NCI-H446 (cell line): ENCODE measurements at places on chromosomes 16 and 17.

GRCh38 chr16:23185656-23186055 is 3.1 kb downstream of the SCNN1G start:
- DNase-seq: peak; percentile 40

DNA sequence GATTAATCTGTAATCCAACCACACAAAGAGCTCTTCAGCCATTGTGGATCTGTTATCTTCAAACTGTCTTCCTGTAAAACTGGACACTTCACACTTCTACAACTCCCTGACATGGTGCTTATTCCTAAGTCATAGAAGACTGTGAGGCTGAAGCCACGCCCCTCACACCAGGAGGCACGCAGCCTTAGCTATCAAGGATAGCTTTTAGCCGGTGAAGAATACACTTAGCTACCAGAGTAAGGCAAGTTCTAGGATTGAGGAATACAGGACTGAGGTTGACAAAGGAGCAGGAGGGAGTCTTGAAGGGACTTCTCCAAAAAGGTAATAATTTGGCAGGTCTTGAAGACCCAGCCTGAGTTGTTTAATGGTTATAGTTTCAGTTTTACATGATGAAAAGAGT is 79.8 kb upstream of the GAS7 start:
- no peak for DNase-seq

GRCh38 chr17:13593021-13593751 is 8.5 kb downstream of the HS3ST3A1 start:
- DNase-seq: no peak

DNA sequence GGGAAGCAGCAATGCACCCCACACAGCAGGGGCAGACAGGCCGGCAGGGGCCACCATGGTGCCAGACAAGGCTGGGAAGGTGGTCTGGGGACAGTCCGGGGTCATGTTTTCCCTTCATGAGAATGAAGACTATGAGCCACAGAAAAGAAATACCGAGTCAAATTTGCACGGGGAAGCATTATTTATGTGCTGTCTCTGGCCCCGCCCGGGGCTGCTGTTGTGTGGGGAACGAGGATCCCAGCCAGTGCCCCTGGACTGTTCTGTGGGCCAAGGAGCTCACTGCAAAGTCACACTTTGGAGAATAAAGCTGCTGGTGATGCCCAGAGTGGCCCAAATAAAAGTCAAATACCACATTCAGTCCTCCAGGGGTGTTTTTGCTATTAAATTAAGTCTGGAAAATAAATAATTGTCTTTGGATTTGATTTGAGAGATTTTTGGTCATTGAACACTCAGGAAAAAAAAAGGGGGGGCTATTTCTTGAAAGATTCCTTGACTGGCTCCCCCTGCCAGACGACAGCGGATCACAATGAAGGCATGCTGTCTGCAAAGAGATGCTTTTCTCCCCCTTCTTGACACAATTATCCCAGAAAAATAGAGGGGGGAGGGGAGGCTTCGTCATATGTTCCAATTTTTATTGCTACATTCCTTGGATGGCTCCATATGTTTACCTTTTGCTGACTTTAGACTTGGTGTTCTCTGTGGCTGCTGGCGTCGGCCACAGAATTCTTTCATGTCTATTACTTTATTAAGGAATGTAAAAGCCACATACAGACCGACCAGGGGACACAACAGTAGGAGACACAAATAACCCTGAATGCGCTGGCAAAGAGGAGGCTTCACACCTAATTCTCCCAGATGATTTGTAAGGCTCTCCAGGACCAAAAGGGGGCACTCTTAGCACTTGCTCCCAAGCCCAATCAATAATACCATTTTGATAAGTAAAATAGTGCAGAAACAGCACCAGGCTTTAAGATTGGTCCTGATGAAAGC is 27.1 kb upstream of the ANKFN1 start:
- DNase-seq: no peak

DNA sequence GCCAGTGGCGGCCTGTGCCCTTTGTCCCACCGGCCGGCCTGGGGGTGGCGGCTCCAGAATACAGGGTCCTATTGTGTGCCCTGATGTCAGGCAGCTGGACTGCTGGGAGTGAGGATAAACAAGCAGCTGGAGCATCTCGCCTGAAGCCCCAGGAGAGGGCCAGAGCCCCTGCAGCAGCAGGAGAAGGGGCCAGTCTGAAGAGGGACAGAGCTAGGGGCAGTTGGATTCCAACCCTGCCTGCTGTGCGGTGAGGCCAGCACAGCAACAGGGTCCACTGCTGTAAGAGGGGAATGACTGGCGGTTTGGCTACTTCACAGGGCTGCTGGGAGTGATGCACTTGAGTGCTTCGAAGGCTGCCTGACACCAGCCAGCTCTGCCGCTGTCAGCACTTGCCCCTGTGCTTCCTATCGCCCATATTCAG is 25.0 kb downstream of the RAB11FIP4 start:
- no peak for DNase-seq

- DNase-seq: no peak
Observed at GRCh38 chr17:33228548-33228947, 64.5 kb downstream of the ASIC2 start.

DNA sequence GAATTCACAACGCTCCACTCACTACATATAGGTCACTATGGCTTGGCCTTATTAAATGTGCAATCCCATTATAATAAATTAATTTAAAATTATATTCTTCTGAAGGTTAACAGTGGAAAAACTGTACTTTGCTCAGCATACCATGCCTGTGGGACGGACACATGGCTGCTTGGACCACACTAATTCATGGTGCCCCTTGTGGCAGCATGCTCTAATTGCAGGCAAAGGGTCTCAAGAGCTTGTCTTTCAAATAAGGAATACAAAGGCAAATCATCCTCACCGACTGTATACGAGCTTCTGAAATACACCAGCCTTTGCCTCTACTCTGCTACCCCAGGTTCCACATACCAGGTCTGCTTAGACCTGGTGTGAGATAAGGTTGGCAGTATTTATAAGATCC is 11.7 kb downstream of the SMPD3 start:
- DNase-seq: no peak

DNA sequence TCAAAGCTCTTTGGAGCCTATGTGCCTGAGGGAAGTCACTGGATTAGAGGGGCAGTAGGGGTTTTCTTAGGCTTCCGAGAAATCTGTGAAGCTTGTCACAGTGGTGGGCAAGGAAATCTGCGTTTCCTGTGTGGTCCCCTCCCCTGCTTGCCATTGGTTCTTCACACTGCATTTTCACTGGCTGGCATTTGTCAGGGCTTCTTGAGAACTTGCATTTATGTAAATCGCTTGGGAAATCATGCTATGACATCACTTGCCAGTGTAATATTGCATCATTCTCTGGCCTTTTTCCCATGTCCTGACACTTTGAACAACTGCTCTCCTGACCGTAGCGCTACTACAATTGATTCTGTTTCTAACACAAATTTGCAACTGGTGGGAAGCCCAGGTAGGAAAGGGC is 1.8 kb downstream of the CACNG3 start:
- DNase-seq: no peak

DNA sequence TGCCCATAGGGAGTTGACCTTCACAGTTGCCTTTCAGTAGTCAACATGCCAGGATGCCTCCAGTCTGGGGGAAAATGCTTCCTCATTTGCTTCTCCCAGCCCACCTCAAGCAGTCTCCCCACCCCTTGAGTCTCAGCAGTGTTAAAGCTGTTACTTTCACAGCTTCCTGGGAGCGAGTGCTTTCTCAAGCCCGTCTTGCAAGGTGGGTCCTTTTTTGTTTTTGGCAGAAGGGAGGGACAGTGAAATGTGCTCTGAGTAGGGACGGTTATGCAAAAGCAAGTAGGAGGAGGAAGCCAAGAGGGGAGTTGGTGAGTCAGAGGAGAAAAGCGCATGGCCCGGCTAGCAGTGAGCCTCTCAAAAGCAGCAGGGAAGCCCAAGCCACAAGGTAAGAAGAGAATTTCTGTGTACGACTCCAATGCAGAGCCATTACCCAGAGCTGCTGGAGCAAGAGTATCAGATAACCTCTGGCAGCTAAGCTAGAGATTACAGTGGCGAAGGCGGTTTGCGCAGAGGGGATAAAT is at the start of gene CHST4:
CHST4 (plus strand) TSS at position 316 of the 521 bp plus-strand sequence. CDS start 10,252 bp downstream, outside the sequence.
- DNase-seq: no peak

GRCh38 chr17:65035704-65036103 is 20.8 kb downstream of the GNA13 start:
- DNase-seq: no peak

DNA sequence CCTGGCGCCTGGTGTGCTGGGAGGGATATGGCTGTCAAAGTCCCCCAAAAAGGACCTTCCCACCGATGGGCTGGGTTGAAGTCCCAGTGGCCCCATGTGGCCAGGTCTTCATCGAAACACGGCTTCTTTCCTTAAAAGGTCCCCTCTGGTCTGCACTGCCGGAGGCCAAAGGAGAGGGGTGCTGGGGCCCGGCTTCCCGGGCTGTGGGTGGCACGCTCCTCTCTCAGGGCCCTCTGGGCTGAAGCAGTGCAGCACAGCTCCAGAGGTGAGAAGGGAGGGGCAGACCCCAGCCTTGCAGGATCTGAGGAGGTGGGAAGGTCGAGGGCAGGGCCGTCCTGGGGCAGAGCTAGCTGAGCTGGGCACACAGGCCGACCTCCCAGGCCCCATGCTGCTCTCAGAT is 6.7 kb downstream of the NPTX1 start:
- DNase-seq: no peak

- DNase-seq: no peak
Observed at GRCh38 chr16:3739636-3740035, 22.3 kb upstream of the TRAP1 start.

- DNase-seq: no peak
Observed at GRCh38 chr17:28646039-28646754, 1.2 kb upstream of the BLTP2 start.

GRCh38 chr17:44768505-44769142 is 9.8 kb downstream of the ADAM11 start:
- DNase-seq: no peak

DNA sequence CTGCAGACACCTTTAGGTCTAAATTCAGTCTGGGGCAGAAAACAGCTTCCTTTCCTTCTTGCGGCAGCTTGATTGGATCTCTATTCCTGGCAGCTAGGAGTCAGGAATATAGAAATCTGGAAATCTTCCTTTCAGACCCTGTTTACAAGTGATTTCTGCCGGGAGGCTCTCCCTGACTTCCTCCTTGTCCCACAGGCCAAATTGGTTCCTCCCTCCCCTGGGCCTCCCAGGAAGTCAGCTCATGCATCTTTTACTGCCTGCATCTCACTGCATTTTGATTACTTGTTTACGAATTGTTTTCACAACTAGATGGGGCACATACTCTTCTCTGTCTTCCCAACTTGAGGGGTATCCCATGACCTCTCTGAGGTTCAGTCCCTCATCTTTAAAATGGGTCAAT is 206.3 kb downstream of the MAF start:
- DNase-seq: no peak

DNA sequence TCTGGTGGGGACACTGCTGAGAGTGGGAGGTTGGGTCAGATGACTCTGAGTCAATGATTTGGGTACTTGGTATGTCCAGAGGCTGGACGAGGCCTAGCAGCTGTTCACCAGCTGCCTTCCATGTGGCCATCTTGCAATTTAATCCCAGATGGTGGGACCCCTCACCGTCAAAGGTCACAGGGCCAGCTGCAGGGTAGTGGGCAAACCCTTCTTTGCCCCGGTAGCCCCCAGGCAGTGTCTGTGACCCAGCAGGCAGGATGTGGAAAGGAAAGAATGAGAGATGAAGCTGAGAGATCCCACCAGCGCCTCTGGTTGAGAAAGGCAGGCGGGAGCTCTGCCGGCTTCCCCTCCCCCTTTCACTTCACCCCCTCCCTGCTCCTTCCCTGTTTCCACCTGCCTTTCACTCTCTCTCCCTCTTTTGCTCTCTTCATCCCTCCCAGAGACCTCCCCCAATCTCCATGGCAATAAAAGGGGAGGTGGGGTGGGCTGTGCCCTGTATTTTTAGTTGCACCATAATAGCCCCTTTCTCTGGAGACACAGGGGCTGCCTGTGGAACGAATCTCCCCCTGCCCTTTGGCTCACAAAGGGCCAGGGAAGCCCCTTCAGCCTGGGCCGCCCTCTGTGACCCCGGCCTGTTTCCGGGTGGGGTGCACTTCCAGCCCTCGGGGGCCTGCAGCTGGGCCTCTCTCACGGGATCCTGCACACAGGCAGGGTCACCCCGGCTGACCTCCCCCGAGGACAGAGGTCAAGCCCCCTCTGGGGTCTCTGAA is 20.2 kb downstream of the CDK5RAP3 start:
- no peak for DNase-seq

- no peak for DNase-seq
Observed at GRCh38 chr16:75254359-75254837, 3.0 kb upstream of the BCAR1 start.

DNA sequence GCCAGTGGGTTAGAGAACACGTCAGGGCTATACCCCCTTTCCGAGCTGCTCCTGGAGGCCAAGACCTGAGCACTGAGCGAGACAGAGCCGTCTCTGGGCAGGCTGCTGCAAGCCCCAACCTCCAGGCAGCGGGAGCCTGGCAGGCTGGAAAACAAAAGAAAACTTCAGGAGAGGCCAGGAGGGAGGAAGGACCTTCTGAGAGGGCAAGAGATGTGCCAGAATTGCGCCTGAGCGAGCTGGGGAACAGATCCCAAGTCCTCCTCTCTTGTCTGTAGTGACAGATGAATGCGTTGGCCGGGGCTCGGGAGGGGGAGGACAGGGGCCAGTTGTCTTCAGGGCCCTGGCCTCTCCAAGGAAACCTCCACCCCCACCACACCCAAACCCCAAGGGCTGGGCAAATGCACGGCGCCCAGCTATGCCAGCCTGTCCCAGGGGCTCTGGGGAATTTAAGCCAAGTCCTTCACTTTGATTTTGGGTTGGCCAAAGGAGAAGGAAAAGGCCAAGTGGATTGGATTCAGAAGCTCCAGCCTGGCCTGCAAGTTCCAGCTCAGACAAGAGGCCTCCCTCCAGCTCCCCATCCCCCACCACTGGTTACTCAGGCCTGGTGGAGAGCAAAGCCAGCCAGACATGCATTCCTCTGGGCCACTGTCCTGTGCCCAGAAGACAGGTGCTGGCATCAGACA is 18.1 kb downstream of the SDK2 start:
- peak; percentile 49 for DNase-seq

DNA sequence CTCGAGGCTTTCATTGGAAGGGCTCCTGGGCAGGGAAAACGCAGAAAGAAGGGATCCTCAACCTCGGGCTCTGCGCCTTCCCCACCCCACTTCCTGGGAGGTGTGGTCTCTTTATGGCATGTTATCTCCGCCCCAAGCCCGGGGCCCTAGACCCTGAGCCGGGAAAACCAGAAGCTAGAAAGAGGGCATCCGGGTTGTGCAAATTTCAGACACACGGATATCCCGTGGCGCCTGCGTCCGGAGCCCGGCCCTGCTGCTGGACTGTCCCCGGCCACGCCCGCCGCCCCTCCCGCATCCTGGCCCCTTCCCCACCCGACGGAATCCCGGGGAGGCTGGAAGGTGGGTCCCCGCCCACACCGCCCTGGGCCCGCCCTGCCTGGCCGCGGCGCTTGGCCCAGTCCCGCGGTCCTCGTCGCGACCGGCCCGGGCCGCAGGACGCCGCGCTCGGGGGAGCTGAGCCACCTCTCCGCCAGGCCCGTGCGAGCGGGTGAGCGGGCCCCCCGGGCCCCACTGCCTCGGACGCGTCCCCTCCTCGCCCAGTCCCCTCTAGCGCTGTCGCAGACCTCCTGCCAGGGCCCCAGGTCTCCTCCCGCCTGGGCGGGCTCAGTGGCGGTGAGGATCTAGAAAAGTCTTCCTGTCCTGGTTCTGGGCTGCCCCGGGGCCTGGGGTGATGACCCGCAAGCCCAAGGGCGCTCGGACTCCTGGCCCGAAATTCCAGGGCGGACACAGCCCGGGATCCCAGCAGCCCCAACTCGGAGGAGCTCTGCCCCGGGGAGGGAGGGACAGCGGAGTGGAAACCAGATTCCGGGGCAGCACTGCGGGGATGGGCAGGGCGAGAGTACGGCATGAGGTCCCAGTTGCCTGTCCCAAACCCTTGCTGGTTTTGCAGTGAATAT is at the start of gene SLC16A5:
SLC16A5 (plus strand) TSS at position 397 of the 896 bp plus-strand sequence. CDS start 5,683 bp downstream, outside the sequence.
- DNase-seq: no peak
